ENCODE measurements at places on chromosomes 2 and 18.
A peak's percentile ranks its signal among the peaks of the same experiment; 100 is the strongest.

GRCh38 chr2:134365356-134365755, 111.5 kb downstream of the MGAT5 start:
- DNase-seq = peak; percentile 16

- DNase-seq = peak; percentile 5
Observed at GRCh38 chr18:58776084-58776483, 88.6 kb upstream of the ZNF532 start.

DNA sequence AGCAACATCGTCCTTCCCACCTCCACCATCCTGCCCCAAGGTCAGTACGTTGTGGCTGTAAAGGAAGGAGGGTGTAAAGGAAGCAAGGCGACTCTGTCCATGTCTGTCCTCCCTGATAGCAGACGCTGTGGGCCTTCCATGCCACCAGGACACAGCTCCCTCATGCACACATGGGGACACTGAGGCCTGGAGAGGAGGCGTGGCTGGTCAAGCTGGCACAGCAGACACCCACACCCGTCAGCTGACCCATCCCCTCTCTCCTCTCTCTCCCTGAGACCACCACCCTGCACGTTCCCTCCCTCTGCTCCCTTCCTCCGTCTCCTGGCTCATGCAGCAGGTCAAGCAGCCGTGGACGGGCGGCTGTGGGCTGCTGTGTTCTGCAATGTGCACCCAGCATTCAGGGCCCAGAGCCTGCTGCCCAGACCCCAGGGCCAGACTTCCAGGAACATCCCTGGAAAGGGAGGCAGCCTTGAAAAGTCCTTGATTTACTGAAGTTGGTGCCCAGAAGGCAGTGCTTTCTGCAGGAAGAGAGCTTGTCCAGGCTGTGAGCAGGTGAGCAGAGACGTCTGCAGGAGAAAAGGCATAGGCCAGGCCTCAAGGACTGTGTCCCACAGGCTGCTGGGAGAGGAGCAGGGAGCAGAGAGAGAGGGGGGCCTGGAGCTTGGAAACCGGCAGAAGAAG, 133.6 kb downstream of the DDX1 start:
- no peak for DNase-seq

DNA sequence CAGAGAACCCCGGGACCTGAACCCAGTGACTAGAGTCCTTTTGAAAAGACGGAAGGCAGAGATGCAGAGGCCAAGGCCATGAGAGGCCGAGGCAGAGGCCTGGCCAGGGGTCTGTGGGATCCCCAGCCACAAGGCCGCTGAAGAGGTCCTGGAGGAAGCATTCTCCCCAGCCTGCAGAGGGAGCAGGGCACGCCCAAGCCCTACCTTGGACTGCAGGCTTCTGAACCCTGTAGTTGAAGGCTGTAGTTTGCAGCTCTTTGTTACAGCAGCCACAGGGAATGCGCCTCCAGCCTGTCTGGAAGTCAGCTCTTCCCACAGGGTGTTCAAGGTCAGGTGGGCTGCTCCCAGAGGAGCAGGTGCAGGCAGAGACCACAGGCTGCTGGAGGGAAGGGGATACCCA, 22.1 kb upstream of the PXDN start:
- no peak for DNase-seq

GRCh38 chr2:2743164-2743571, 412.1 kb upstream of the MYT1L start:
- no peak for DNase-seq

- no peak for DNase-seq
Observed at GRCh38 chr2:28626891-28627421, 124.7 kb upstream of the PPP1CB start.

GRCh38 chr2:241860184-241861078, 1.7 kb upstream of the PDCD1 start:
- DNase-seq = peak; percentile 48

- DNase-seq = no peak
Observed at GRCh38 chr2:25912851-25913695, 34.8 kb upstream of the ASXL2 start.
